ENCODE measurements at places on chromosomes 1 and 21. TPM values are rescaled to one million over a fixed set of nuclear protein-coding genes. Genes with fewer than 3 reads are reported as not detected.

The LMOD1 gene
- total RNA-seq = not detected

- peak overlapping the region; percentile 45 for H3K27ac ChIP-seq
- peaks cover 30% of the 10 kb centered on the region for H3K27me3 ChIP-seq
- no peak overlapping the region for H3K4me3 ChIP-seq
- H3K4me1 ChIP-seq = peaks cover 39% of the 10 kb centered on the region
Observed at GRCh38 chr1:210394281-210394821, 65.6 kb downstream of the HHAT start.

- DNase-seq = peak; percentile 67
- H3K36me3 ChIP-seq = no peaks in the 10 kb centered on the region
- H3K27me3 ChIP-seq = no peaks in the 10 kb centered on the region
- peaks cover 26% of the 10 kb centered on the region for H3K4me1 ChIP-seq
- H3K4me3 ChIP-seq = no peak overlapping the region
- peak overlapping the region; percentile 18 for H3K27ac ChIP-seq
Observed at GRCh38 chr1:27605796-27606707, 2.1 kb upstream of the AHDC1 start.

DNA sequence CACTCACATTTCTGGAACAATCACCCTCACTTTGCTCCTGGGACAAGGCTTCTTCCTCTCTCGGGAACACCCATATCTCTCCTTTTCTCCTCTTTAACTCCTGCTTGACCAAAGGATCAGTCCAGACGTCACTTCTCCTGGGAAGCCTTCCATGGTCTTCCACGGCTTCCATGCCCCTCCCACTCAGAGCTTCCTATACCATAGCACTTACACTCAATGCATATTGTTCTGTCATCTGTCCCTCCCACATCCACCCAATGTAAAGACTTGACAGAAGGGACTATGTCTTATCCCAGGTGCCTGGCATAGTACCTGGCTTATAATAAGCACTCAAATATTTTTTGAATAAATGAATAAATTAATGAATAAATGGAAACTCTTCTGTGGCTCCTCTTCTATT, 28.2 kb downstream of the CD34 start:
- peaks cover 50% of the 10 kb centered on the region for H3K4me1 ChIP-seq
- H3K4me3 ChIP-seq = peak overlapping the region; percentile 82
- peak overlapping the region; percentile 97 for H3K27ac ChIP-seq
- no peaks in the 10 kb centered on the region for H3K36me3 ChIP-seq

GRCh38 chr1:154223621-154224020, 2.9 kb downstream of the UBAP2L start:
- H3K27me3 ChIP-seq = no peaks in the 10 kb centered on the region
- H3K36me3 ChIP-seq = peaks cover 34% of the 10 kb centered on the region
- no peak for DNase-seq
- H3K27ac ChIP-seq = peak overlapping the region; percentile 99

The CCDC190 gene
- total RNA-seq = not detected

DNA sequence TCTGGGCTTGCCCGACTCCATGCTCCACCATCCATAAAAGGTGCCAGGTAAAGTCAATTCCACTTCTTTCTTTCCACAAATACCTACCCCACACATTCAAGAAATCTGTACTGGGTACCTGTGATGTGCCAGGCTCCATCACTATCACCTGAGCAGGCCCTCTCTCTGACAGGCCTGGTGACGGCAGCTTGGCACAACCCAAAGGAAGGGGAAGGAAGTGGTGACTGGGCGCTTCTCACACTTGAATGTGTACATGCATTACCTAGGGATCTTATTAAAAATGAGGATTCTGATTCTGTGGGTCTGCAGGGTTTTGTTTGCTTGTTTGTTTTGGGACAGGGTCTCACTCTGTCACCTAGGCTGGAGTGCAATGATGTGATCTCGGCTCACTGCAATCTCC, 7.5 kb downstream of the HTR1D start:
- no peaks in the 10 kb centered on the region for H3K36me3 ChIP-seq
- H3K27ac ChIP-seq = no peak overlapping the region
- no peak overlapping the region for H3K4me3 ChIP-seq
- H3K4me1 ChIP-seq = no peaks in the 10 kb centered on the region

- H3K27me3 ChIP-seq = no peaks in the 10 kb centered on the region
- no peak for DNase-seq
- H3K36me3 ChIP-seq = no peaks in the 10 kb centered on the region
- no peak overlapping the region for H3K4me3 ChIP-seq
Observed at GRCh38 chr1:178341261-178341956, 155.4 kb downstream of the CLEC20A start.

The SLC37A1 gene
- total RNA-seq = 27.5 TPM

- DNase-seq = no peak
- peaks cover 21% of the 10 kb centered on the region for H3K4me1 ChIP-seq
- no peaks in the 10 kb centered on the region for H3K36me3 ChIP-seq
- no peak overlapping the region for H3K27ac ChIP-seq
- no peak overlapping the region for H3K4me3 ChIP-seq
Observed at GRCh38 chr21:43603233-43603626, 56.1 kb downstream of the HSF2BP start.

The C4BPB gene
- 7.4 TPM for total RNA-seq

GRCh38 chr1:7106442-7107108, 321.3 kb downstream of the CAMTA1 start:
- peaks cover 15% of the 10 kb centered on the region for H3K27me3 ChIP-seq
- H3K27ac ChIP-seq = no peak overlapping the region
- no peaks in the 10 kb centered on the region for H3K36me3 ChIP-seq
- no peaks in the 10 kb centered on the region for H3K4me1 ChIP-seq
- no peak overlapping the region for H3K4me3 ChIP-seq
- no peak for DNase-seq

GRCh38 chr1:96865731-96866685, 144.4 kb downstream of the PTBP2 start:
- no peak overlapping the region for H3K4me3 ChIP-seq
- DNase-seq = no peak
- H3K36me3 ChIP-seq = no peaks in the 10 kb centered on the region
- H3K27ac ChIP-seq = no peak overlapping the region

DNA sequence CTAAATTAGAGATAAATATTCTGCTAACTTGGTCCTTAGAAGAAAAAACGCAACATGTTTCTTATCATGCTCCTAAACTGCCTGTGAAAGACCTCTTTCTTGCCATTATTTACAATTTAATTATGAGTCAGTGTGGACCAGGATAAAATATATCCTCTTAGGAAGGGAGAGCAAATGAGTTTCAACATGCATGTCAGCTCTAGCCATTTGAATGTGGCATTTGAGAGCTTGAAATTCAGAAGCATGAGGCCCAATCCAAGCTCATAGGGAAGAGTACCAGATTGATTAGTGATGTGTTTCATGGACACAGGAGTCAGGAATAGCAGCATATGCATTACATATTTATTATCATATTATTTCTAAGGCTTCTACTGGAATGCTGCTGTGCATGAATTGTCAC, 39.3 kb downstream of the TBX15 start:
- H3K36me3 ChIP-seq = no peaks in the 10 kb centered on the region
- H3K27me3 ChIP-seq = no peaks in the 10 kb centered on the region
- no peak overlapping the region for H3K4me3 ChIP-seq
- no peaks in the 10 kb centered on the region for H3K4me1 ChIP-seq
- DNase-seq = no peak

GRCh38 chr21:42561762-42562650, 48.4 kb downstream of the SLC37A1 start:
- peaks cover 4% of the 10 kb centered on the region for H3K4me1 ChIP-seq
- H3K27me3 ChIP-seq = no peaks in the 10 kb centered on the region
- H3K36me3 ChIP-seq = peaks cover 4% of the 10 kb centered on the region
- no peak overlapping the region for H3K27ac ChIP-seq

- H3K27me3 ChIP-seq = peaks cover 15% of the 10 kb centered on the region
- H3K36me3 ChIP-seq = no peaks in the 10 kb centered on the region
Observed at GRCh38 chr1:192904438-192904895, 95.6 kb downstream of the RGS2 start.

DNA sequence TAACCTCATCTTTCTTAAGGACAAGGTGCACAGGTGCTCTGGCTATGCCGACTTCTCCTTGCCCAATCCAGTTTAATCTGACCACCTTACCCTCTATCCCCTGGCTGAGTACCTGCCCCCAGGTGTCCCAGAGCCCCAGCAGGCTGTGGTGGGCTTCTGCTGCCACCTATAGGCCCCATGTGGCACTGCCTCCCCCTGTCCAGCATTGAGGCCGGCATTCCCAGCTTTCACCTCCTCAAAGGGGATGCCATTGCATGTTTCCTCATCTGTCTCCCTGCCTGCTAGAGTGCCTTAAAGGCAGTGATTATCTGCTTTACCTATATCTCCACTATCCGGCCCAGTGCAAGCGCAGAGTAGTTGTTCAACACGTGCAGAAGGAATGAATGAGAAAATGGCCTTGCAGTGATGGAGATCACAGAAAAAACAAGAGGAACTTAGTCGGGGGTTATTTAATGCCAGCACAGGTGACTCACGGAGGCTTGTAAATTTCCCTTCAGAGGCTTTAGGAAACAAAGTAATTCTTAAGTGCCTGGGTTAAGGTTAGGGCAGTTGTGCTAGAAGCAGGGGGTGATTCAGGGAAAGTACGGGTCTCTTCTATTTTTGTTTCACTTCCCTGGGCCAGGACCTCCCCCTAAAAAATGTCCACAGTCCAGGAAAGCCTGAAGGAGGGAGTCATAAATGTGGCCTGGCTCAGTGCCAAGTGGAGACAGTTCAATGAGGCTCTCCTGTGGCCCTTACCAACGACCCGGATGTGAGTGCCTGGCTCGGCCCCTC, 131.8 kb upstream of the NGF start:
- peak; percentile 54 for DNase-seq
- H3K4me1 ChIP-seq = peaks cover 6% of the 10 kb centered on the region
- no peak overlapping the region for H3K4me3 ChIP-seq

- peaks cover 46% of the 10 kb centered on the region for H3K27me3 ChIP-seq
- no peak for DNase-seq
- no peak overlapping the region for H3K27ac ChIP-seq
- H3K4me1 ChIP-seq = no peaks in the 10 kb centered on the region
Observed at GRCh38 chr21:14273736-14274538, 58.0 kb downstream of the RBM11 start.

The IFNLR1 gene
- 19.2 TPM for total RNA-seq

The LMNA gene
- total RNA-seq = 125 TPM

DNA sequence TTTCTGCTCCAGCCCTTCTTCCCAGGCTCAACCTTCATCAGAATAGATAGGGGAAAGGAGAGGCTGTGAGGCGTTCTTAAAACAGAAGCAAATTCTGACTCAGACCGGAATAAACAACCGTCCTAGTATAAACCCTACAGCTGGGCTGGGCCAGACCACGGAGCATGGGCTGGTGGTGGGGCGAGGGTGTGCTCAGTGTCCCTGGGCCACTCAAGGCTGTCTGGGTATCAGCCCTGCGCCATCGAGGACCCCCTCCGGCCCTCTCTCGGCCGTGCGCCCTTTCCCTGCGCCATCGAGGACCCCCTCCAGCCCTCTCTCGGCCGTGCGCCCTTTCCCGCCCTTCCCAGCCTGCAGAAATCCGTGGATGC, 36.0 kb downstream of the CAPN2 start:
- H3K27ac ChIP-seq = no peak overlapping the region
- peaks cover 14% of the 10 kb centered on the region for H3K4me1 ChIP-seq
- H3K27me3 ChIP-seq = no peaks in the 10 kb centered on the region
- H3K36me3 ChIP-seq = peaks cover 9% of the 10 kb centered on the region
- H3K4me3 ChIP-seq = peak overlapping the region; percentile 80

GRCh38 chr1:60942896-60943638, 139.3 kb upstream of the NFIA start:
- H3K4me1 ChIP-seq = no peaks in the 10 kb centered on the region
- peaks cover 11% of the 10 kb centered on the region for H3K27me3 ChIP-seq
- no peak overlapping the region for H3K4me3 ChIP-seq

The RTCA gene
- total RNA-seq = 81.9 TPM

The PLPP3 gene
- total RNA-seq = not detected

- H3K4me3 ChIP-seq = no peak overlapping the region
- no peaks in the 10 kb centered on the region for H3K27me3 ChIP-seq
- no peak overlapping the region for H3K27ac ChIP-seq
- DNase-seq = no peak
Observed at GRCh38 chr1:37469386-37469785, 5.0 kb upstream of the ZC3H12A start.

GRCh38 chr1:223662943-223663342, 2.6 kb downstream of the CAPN8 start:
- DNase-seq = no peak
- no peak overlapping the region for H3K27ac ChIP-seq
- H3K4me1 ChIP-seq = no peaks in the 10 kb centered on the region
- no peaks in the 10 kb centered on the region for H3K27me3 ChIP-seq
- H3K36me3 ChIP-seq = no peaks in the 10 kb centered on the region

The NECTIN4 gene
- total RNA-seq = not detected

The HMCN1 gene
- 0.12 TPM for total RNA-seq

All from activated T-cell treated with anti-CD3 and anti-CD28 coated beads, Interleukin-2, amount 50 U/mL, for 72 hours (primary cell).